ENCODE measurements at places on chromosomes 5 and 9.

DNA sequence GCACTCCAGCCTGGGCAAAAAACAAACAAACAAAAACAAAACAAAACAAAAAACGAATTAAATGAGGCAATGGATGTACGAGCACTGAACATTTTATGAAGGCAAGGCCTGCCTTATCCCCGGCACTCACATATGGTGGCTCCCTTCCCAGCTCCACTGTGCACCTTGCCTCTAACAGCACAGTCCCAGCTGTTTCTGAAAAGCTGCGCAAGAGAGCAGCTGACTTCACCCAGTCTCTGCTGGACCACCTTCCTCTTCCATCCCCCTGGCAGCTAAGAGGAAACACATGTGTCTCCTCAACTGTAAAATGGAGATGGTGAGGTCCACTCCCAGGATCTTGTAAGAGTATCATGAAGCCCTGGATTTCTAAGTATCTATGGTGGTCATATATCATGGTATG, 100.7 kb downstream of the KLF4 start:
- DNase-seq, result no peak

DNA sequence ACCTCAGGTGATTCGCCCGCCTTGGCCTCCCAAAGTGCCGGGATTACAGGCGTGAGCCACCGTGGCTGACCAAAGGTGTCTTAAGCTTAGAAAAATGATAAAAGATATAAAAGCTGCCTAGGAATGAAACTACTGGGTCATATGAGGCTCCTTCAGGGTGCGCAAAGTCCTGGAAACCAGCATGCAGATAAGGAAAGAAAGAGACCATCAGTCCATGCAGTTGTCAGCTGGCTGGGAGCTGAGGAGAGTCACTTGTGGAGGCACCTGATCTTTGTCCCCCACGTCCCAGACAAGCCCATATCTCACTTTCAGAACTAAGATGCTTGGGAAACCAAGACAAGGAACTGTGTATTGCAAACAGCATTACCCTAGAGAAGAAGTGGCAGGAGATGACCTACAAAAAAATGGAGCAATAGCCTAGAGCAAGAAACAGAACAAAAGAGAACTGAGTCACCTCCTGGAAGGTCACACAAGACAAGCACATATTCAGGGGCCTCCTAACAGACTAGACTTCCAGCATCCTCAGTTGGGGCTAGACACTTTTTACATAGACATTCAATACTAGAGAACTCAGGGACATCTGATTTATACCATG, 2.8 kb upstream of the CCDC125 start:
- DNase-seq, result peak; percentile 43

DNA sequence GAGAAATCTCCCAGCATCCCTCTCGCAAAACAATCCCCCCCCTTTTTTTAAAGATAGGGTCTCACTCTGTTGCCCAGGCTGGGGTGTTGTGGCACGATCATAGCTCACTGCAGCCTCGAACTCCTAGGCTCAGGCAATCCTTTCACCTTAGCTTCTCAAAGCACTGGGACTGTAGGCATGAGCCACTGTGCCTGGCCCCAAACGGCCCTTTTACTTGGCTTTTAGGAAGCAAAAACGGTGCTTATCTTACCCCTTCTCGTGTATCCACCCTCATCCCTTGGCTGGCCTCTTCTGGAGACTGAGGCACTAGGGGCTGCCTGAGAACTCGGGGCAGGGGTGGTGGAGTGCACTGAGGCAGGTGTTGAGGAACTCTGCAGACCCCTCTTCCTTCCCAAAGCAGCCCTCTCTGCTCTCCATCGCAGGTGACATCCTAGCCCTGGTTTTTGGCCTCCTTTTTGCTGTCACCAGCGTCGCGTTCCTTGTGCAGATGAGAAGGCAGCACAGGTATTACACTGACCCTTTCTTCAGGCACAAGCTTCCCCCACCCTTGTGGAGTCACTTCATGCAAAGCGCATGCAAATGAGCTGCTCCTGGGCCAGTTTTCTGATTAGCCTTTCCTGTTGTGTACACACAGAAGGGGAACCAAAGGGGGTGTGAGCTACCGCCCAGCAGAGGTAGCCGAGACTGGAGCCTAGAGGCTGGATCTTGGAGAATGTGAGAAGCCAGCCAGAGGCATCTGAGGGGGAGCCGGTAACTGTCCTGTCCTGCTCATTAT, 6.8 kb downstream of the CA9 start:
- DNase-seq, result no peak

GRCh38 chr9:90735952-90736351, 65.7 kb upstream of the SYK start:
- no peak for DNase-seq

- peak; percentile 87 for DNase-seq
Observed at GRCh38 chr9:3467593-3468219, 58.1 kb downstream of the RFX3 start.

GRCh38 chr5:115419846-115420585, 123.6 kb upstream of the CCDC112 start:
- DNase-seq, result peak; percentile 84

- DNase-seq, result peak; percentile 90
Observed at GRCh38 chr9:88593537-88594185, 58.7 kb downstream of the NXNL2 start.

DNA sequence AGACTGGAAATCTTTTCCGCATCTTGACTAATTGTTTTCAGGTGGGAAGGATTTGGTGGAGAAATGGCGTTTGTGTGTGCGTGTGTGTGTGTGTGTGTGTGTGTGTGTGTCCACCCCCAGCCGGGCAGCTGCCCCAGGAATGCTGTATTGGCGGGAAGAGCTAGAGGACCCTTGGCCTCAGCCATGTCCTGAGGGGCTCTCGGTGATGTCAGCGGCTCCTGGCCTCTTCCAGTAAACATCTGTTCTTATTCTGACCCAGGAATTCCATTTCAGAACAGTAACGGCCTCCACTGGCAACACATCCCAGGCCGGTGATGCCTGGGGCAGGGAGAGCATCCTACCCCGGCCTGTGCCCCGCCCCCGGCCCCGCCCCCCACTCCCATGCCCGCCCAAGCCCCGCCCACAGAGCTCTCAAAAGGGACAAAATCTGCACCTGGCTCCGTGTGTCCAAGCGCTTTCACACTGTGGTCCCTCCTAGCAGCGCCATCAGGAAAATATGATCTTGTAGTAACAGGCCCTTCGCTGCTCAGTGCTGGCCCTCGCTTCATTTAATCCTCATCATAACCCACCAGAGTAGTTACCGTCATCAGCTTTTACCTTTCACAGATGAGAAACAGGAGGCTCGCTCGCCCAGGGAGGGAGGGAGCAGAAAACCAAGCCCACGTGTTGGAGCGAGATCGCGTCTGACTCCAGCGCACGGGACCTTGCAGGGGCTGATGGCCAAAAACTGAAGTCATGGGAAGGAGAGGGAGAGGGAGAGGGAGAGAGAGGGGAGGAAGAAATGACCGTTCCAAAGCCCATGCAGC, 18.9 kb downstream of the ADAMTS2 start:
- DNase-seq, result no peak

DNA sequence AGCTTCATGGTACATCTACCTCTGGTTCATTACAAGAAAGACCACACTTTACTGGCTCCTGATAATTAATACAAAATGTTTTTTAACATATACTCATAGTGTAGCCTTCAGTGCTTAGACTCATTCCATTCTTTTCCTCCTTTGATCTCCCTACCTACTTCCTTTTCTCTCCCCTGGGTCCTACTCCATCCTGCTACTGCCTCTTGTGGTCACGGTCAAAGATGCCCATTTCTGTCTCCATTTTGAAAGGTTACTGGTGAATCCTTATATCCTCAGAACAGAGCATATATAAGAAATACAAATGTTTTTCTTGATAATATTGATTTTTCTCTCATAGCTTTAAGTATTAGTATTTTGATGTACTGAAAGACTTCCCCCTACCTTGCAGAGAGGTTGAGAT, 375.9 kb downstream of the ARRDC3 start:
- no peak for DNase-seq

DNA sequence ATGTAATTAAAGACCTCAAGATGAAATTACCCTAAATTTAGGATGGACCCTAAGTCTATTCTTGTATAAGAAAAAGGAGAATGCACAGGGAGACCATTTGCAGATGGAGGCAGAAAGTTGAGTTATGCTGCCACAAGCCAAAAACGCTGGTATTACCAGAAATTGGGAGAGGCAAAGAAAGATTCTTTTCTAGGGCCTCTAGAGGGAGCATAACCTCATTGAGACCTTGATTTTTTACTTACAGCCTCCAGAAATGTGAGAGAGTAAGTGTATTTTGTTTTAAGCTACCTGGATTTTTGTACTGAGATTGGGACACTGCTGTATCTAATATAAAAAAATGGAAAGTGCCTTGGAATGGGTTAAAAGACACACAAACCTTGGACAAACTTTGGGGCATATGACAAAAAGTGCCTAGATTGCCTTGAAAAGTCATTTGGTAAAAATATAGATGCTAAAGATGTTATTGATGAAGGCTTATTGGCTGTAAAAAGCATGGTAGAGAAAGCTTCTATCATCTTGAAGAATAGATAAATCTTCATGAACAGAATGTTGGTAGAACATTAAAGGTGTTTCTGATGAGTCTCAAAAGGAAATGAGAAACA, 174.7 kb upstream of the PRDM9 start:
- no peak for DNase-seq

DNA sequence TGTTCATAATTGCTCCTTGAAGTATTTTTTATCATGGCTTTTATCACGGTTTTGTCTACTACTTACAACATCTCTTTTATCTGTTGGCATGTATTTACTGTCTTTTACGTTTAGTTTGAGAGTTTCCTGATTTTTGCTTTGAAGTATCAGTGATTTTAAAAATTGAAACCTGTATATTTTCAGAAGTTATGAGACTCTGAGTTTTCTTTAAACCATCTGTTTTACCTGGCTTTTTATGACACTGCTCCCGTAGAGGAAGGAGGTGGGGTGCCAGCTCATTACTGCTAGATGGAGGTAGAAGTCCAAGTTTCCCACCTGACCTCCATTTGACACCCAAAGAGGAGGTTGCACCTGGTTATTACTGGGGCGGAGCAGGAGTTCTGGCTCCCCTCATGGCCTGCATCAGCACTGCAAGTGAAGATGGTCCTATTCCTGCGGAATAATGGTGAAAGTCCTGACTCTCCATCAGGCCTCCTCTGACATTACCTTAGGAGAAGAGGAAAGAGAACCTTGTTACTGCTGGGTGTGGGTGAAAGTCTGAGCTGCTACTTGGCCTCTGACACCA, 10.0 kb upstream of the ZNF131 start:
- no peak for DNase-seq

DNA sequence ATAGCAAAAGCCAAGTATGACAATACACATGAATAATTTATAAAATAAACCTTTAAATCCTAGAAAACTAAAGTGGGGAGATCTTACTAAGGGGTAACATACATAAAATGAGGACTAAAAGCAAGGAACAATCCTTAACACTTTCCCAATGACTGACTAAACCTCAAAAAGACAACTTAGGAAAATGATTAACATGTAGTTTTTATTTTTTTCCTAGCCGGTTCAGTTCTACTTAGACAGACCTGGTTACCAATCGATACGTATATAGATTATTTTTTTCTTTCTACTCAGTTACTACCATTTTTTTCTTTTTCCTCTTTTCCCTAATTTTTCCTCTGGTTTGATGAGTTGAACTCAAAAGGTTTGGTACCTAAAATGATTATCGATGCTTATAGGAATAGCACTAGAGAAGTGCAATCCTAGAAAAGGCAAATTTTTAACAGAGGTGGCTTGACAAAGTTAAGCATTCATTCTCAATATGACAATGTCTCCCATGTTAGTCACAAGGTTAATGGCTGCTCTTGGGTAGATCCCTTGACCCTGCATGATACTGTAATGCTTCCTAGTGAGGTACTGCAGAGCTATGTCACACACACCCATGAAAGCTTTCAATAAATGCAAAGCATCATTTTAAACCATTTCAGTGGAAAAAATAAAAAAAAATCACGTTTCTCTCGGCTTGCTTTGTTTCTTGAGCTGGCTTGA, 41.5 kb downstream of the FBXO4 start:
- DNase-seq, result no peak

- DNase-seq, result no peak
Observed at GRCh38 chr5:98042961-98043360, 730.5 kb upstream of the RGMB start.

DNA sequence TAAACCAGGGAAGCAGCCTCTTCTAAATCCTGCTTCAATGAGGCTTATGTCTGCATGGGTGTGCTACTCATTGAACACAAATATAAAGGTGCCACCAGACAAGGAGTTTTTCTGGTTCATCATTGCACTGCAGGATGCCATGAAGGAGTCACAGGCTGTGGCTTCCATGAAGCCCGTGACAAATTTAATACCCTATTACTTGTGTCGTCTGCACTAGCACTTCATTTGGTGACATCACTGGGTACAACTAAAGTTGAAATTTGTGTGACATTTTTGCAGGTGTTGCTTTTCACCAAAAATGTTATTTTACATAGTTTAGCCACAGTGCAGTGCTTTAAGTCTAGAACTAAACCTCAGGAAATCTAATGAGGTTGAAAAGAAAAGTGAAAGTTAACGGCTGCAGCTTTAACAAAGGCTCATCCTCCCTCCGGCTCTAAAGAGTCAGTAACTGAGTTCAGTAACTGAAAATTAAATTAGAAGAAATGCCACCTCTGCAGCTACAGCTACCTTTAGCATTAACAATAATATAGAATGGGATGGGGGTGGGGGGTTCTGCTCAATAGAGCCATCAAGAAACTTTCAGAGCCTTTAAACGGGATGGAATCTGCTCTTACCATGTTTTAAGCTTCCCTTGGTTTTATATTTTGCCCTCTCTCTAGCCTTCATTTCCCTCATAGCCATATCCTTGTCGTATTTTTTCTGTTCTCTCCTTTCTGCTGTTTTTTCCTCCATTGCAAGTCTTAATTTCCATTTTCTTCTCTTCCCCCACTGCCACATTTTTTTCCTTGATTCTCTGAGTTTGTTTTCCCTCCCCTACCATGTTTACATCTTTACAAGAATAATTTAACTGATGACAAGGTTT, 233.8 kb upstream of the TMEM161B start:
- no peak for DNase-seq

DNA sequence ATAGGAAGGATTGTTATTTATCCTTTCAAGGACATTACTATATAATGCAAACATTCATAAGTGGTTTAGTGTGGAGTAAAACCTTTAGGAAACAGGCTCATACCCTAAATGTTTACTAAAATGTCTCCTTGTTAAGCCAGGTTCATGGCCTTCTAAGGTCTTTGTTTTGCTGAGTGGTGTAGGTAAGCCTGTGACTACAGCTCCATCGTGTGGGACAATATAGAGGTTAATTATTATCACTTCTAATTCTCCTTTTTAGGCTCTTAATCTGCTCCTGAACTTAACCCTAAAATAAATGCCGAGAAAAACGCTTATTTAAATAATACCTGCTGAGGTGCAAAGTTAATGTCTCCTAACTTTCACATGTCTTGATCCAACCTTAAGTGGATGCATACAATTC, 43.8 kb downstream of the SPINK5 start:
- DNase-seq, result no peak

- DNase-seq, result peak; percentile 67
Observed at GRCh38 chr9:135718616-135719015, 16.6 kb downstream of the KCNT1 start.

Data from suppressor macrophage (primary cell).